ENCODE measurements at places on chromosomes 13 and 19.

GRCh38 chr13:107276936-107277335 lies 709.0 kb upstream of the ARGLU1 start:
- no peak for DNase-seq

DNA sequence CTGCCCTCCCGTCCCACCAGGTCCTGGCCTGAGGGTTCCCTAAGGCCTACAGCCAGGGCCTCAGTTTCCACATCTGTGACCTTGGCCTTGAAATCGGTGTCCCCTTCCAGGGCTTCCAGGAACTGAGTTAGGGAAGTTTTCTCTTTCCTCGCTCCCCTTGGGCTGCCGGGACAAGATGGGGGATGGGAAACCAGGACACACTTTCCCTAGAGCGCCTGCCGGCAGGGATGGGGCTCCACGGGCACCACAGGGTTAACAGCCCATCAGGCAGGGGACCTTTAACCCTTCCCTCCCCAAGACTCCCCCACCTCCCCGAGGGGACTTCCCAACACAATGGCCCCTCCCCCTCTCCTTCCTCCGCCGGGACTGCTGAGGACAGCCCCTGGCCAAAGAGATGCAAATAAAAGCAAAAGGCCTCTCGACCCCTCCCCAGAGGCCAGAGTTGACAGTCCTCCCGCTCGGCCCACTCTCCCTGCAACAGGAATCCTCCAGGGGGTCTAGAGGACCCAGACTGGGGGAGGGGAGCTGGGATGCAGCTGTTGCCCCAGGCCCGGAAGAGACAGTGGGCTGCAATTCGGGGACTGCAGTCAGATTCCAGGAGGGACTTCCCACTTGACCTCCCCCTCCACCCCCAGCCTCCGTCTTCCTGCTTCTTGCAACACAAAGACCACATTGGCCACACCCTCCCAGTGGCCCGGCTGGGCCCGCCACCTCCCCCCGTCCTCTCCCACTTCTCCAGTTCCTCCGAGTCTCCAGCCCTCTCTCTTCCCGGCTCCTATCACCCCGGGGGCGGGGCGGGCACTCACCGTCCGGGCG lies 3.4 kb downstream of the BBC3 start:
- DNase-seq = peak; percentile 63

DNA sequence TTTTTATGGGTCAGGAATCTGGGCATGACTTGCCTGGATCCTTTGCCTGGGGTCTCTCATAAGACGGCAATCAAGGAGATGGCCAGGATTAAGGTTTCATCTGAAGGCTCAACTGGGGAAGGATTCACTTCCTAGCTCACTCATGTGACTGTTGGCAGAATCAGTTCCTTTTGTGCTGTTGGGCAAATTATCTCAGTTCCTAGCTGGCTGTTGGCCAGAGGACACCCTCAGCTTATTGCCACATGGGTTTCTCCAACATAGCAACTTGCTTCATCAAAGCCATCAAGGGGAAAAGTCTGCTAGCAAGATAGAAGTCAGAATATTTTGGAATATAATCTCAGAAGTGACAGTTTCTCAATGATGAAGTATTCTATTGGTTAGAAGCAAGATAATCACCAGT lies 12.2 kb upstream of the EVI5L start:
- DNase-seq = no peak

GRCh38 chr19:36573895-36574720 lies 1.0 kb upstream of the ZNF529 start:
- DNase-seq = no peak
